ENCODE measurements at places on chromosomes 4 and X.

DNA sequence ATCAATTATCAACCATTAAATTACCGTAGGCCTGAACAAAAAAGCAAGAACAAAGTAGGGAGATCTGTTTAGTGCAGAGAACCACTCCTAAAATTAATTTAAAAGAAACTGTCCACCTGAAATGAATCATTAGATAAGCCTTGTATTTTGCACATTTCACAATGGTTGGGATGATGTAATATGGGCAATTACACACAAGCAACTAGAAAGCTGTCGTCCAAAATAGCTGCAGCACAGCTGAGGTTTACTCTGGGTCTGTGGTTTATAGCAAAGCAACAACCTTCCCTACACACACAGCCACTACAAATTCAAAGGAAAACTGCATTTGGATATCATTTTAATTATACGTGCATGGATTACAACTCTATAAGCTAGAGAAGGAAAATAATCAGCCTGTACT, 28.5 kb downstream of the PCDH19 start:
- peak; percentile 21 for DNase-seq

- DNase-seq: peak; percentile 74
Observed at GRCh38 chr4:145299380-145300076, 119.1 kb upstream of the OTUD4 start.

DNA sequence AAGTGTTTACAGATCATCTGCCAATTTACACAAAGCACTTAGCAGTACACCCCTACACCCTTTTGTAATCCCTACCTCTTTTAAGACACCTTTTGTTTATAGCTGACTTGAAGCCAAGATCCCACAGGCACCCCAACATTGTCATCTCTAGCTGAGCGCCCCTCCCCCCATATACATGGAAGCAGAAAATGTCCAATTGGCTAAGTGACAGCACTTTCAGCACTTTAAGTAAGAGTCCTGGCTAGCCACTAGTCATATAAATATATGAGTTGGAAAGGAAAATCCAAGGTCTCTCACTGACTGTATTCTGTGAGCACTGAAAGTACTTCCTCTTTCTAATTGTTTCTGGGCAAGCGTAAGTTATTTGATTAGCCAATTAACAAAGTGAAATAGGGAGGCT, 108.2 kb downstream of the NSUN7 start:
- DNase-seq: no peak

- DNase-seq: peak; percentile 24
Observed at GRCh38 chrX:12304261-12304660, 166.0 kb downstream of the FRMPD4 start.

GRCh38 chr4:123599061-123599919, 202.7 kb downstream of the SPRY1 start:
- peak; percentile 54 for DNase-seq

- DNase-seq: no peak
Observed at GRCh38 chrX:133412665-133413064, 2.6 kb downstream of the GPC4 start.

DNA sequence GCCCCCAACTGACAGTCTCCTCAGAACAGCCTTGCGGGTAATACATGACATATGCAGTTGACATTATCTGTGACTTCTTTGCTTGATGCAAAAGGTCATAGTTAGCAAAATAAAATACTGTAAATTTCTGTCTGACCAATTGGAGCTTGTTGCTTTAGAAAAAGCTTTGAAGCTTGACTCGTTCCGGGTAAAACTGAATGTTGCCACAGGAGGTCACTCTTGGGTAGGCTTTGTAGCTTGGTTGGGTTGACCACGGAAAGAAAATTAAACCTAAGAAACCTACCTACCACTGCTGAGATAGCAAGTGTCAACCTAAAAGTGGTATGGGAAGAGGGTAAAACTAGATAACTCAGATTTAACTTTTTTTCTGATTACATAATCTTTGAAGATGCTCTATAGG, 23.2 kb downstream of the PRPS2 start:
- DNase-seq: peak; percentile 17

DNA sequence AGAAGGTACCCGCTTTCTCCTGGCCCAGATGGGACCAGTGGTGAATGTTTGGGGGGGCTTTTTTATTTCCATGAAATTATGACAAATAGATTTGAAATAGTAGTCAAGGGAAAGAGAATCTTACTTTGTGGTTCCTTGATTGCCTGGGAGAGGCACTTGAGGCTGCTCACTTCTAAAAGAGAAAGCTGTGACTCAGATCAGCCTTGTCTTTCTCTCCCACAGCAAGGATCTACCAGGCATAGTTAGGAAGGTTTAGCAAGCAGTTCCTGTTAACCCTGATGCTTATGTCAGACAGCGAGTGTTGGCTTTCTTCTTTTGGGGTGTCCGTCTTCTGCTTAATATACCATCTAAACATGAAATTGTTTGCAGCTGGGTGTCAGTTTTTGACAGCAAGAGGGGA, 114.5 kb downstream of the TSPAN7 start:
- DNase-seq: no peak

DNA sequence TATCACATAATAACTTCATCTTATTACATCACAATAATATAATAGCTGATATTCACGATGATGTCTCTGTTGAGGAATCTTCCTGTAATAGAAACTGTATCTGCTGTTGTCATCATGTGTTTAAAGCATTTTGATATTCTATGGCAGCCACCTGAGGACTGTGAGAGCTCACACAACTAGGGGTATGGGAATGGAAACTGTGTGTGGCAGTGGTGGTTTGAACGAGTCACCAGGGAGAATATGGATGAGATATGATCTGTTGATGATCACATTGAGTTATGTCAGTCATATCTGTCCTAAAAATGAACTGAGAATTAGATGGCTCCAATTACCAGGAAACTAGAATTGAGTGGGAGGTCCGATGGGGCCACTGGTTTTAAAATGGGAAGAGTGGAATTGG, 169.6 kb downstream of the MID1IP1 start:
- no peak for DNase-seq

DNA sequence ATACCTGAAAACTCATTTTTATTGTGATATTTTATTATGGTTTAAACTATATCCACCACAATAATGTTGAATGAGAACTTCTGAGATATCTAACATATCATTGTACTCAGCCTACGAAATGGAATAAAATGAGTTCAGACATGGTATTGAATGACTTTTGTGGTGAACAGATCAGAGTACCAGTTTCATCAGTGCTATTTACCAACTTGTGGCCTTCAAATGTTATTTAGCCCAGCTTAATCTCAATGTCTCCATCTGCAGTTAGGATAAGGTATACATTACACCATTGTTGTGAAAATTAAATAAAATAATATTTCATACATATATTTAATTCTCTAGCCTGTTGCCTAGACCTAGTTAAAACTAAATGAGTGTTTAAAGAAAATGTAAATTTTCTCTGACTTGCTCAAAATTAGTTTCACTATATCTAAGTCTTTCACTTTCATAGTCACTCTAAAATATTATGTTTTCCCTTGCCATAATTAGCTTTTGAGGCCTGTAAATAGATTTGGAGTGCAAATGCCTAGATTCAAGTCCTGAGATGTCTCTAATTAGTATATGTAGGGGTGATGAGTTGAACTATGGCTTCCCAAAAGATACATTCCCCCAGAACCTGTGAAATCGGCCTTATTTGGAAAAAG, 594.2 kb downstream of the STPG2 start:
- no peak for DNase-seq

GRCh38 chr4:93657527-93657926, 171.0 kb upstream of the ATOH1 start:
- no peak for DNase-seq

- no peak for DNase-seq
Observed at GRCh38 chrX:34140816-34141215, 8.7 kb upstream of the FAM47A start.

- no peak for DNase-seq
Observed at GRCh38 chrX:45527834-45528233, 327.2 kb upstream of the DIPK2B start.

All from fibroblast of skin of left quadriceps (primary cell).